ENCODE measurements at places on chromosomes 2 and 18.

- DNase-seq = no peak
Observed at GRCh38 chr2:214293593-214293992, 117.3 kb upstream of the VWC2L start.

DNA sequence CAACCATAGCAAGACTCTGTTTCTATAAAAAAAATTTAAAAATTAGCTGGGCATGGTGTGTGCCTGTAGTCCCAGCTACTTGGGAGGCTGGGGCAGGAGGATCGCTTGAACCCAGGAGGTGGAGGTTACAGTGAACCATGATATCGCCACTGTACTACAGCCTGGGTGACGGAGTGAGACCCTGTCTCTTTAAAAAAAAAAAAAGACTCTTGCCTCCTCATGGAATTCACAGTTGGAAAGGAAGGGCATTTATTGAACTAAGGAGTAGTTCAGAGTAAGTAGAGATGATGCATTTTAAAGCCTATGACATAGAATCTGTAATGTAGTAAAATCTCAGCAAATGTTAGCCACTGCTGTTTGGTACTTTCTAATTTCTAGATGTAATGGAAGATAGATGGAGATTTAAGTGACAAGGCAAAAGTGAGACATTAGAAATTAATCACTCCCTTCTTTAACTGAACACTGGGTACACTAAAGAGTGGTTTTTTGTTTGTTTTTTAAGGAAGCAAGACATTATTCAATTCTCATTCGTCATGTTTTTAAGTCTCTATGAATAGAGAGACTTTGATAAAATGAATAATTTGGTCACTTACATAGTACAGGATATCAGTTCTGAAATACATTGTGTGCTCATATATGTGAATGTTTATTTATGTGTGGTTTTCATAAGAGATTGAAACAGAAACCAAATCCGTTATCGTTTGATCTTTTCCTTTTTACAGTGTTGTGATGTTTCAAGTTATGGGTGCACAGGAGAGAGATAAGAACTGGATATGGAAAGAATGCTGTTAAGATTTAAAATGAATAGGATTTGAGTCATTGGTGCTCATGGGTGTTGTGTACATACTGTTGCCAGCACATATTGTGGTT, 186.1 kb upstream of the STON1 start:
- no peak for DNase-seq

DNA sequence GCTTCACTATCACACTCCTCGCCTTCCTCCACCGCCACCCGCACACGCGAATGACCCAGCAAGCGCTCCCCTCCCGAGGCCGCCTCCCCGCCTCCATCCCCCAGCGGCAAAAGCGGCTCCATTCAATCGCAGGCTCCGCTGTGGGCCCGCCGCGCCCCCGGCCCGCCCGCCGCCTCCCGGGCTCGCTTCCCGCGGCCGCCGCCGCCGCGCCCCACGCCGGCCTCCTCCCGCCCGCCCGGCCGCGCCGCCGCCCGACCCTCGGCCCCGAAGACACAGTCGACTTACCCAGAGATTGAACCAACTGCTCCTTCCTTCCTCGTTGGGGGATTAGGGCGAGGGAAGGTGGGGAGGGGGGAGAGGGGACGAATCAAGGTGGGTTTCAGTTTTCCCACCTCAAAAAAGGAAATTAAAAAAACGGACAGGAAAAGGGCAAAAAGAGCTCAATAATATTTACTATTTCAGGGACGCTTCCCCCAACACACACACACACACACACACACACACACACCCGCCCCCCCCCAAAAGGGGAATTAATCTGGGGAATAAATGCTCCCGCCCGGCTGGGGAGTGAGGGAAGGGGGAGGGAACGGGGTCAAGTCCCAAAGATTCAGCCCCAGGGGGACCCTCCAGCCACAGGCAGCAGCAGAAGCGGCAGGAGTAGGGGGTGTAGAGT, 743 bp downstream of the XPO1 start:
- peak; percentile 22 for DNase-seq

DNA sequence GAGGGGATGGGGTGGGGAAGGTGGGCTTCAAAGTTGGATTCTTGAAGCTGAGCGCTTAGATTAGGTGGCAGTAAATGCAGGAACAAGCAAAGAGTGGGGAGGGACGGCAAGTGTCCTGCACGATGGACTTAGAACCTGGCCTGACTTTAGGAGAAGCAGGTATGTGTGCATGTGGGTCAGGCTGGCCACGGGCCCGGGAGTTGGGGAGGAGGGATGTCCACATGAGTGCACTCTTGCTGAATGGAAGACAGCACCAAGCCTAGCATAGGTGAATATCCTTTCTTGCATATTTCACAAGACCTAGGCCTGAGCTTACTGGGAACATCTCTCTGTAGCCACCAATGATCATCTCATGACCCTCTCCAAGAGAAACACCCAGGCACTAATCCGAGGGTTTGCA, 96.1 kb downstream of the DDX1 start:
- DNase-seq = no peak

DNA sequence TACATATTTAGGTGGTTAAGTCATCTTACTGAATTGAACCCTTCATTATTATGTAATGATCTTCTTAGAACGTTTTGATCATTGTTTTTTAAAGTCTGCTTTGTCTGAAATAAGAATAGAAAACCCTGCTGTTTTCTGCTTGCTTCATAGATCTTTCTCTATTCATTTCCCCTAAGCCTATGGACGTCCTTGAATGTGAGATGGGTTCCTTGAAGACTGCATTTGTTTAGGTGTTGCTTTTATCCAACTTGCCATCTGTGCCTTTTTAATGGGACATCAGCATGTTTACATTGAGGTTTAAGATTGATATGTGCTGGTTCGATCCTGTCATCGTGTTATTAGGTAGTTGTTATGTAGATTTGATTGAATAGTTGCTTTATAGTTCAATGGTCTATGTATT, 95.4 kb downstream of the SNTG2 start:
- DNase-seq = no peak

Measured in skin of body (tissue), 3 donors.